ENCODE measurements at places on chromosomes 16 and 17.
A peak's percentile ranks its signal among the peaks of the same experiment; 100 is the strongest.

DNA sequence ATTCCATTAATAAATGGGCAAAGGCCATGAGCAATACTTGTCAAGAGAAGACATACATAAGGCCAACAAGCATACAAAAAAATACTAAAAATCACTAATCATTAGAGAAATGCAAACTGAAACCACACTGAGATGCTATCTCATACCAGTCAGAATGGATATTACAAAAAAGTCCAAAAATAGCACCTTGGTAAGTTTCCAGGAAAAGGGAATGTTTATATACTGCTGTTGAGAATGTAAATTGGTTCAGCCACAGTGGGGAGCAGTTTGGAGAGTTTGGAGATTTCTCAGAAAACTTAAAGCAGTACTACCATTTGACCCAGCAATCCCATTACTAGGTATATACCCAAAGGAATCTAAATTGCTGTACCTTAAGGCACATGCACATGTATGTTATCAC is 467.7 kb downstream of the CDH11 start:
- no peak for DNase-seq

GRCh38 chr17:17495536-17496188 is 533 bp downstream of the RASD1 start:
- peak; percentile 15 for DNase-seq

GRCh38 chr16:75340741-75341491 is 89.5 kb upstream of the BCAR1 start:
- DNase-seq: no peak

DNA sequence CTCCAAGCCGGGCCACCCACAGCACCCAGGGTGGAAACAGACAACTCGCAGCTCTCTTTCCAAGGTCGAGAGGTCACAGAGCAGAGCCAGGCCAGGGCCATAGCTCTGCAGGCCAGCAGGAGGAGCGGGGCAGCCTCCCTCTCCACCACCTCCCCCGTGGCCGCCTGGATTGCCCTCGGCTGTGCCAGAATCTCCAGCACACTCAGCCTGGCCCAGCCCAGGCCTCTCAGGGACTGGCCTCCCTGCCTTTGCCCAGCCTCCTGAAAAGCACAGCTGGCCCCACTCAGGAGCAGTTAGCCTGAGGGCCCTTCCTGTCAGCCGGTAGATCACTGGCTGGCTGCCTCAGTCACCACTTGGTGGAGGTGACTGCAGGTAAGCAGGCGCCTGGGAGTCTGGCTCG is 85.8 kb upstream of the SEC14L1 start:
- no peak for DNase-seq

DNA sequence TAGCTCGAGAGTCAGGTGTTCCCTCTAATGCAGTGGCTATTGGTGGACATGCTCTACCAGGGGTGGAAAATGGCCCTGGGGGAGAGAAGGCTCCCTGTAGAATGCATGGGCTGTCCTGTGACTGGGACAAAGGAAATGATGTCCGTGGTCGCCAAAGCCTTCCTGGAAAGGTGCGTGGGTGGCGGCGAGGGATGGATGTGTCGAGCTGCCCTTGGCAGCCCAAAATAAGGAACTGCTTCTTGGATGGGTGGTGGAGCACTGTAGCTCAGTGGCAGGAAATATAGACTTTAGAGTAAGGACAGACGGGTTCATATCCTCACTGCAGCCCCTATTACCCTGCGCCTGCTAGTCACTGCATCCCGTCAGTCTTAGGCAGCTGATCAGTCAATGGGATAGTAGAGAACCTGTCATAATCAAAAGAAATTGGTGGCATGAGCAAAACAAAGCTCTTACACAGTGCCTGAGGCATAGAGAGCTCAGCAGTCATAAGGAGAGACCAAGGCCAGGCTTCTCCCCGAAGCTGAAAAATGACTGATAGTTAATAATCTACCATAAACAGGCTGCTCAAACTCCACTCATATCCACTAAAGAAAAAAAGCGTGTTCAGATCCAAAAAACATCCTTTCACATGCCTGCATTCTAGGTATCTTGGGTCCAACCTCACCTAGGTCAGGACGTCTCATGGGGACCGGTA is 123.5 kb upstream of the PLCG2 start:
- DNase-seq: no peak

- no peak for DNase-seq
Measured at GRCh38 chr17:50423553-50424159, 2.4 kb upstream of the ACSF2 start.

DNA sequence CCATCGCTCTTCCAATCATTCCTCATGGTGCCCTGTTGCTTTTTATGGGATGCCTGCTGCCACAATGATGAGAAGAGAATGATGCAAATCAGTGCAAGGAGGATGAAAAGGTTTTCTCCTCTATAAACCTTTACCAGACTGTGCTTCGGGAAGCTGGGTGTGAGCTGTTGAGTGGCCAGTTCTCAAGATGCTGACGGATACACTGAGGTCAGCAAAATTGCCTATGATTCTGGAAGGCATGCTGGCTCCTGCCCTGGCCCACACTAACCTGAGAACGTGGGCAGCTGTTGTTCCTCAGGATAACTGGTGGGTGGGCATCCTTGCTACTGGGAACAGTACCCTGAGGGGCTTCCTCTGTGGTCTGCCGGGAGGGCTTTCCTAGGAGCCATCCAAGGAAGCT is 795 bp upstream of the PIRT start:
- no peak for DNase-seq

GRCh38 chr16:12390644-12391043 is 413.0 kb downstream of the CPPED1 start:
- DNase-seq: no peak

DNA sequence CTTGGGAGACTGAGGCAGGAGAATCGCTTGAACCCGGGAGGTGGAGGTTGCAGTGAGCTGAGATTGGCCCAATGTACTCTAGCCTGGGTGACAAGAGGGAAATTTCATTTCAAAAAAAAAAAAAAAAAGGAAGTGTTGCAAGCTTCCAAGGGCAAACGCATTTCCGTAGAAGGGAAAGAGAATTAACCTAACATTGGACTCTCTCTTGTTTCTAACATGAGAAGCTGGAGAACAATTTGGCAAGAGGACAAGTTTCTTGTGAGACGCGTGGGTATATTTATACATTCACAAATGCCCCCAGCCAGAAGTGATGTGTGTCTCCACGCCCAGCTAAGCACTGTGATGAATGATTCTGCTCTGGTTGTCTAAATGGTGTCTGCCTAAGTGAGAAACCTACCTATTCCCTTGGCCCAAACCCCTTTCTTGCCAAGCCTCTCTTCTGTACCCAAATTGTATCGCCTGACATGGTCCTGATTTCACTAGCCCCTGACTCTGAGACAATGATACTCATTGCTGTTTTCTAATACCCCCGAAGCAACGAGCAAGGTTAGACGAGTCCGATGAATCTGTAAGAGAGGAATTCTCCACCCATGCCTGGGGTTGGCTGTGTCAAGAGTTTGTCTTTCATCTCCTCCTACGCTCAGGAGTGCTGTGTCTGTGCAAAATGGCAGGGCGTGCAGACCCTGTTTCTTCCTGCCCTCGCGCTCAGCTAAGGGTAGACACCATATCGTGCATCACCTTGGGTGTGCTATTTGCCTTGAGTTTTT is 14.2 kb upstream of the ST6GALNAC2 start:
- no peak for DNase-seq

- DNase-seq: no peak
Measured at GRCh38 chr17:42017866-42018200, 594 bp upstream of the DNAJC7 start.

- no peak for DNase-seq
Measured at GRCh38 chr16:53864819-53865493, 161.0 kb downstream of the FTO start.

DNA sequence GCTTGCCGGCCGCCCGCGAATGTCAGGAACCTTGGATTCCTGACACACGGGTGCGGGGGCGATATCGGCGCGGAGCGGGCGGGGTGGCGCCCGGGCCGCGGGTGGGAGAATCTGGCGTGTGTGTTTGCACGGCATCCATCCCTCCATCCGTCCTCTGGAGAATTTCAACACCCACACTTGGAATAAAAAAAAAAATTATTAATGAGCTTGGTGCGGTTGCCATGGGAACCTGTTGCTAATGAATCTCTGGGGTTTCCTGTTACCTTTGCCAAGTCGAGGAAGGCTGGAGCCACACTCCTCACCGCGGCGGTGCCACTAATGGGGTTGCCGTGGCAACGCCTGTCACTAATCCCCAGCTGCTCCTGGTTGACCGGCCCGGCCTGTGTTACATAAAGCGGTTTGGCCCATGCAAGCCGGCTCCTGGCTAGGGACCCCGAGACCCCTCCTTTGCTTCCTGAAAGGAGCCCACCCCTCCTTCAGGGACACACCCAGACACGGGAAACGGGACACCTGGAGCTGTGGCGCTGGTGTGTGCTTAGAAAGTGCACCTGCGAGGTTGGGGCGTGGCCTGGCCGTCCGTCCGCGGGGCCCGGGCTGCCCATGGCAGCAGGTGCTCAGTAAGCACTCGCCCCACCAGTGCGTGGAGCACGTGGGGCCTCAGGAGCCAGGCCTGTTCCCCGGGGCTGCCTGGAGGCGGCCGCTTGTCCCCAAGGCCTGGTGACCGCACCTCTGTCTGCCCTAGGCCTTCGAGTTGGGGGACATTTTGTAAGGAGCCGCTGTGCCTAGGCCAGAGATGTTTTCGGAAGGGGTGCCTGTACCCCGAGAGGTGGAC is 14.6 kb downstream of the CACNA1H start:
- DNase-seq: no peak

- no peak for DNase-seq
Measured at GRCh38 chr16:72189865-72190371, 18.0 kb upstream of the PMFBP1 start.

DNA sequence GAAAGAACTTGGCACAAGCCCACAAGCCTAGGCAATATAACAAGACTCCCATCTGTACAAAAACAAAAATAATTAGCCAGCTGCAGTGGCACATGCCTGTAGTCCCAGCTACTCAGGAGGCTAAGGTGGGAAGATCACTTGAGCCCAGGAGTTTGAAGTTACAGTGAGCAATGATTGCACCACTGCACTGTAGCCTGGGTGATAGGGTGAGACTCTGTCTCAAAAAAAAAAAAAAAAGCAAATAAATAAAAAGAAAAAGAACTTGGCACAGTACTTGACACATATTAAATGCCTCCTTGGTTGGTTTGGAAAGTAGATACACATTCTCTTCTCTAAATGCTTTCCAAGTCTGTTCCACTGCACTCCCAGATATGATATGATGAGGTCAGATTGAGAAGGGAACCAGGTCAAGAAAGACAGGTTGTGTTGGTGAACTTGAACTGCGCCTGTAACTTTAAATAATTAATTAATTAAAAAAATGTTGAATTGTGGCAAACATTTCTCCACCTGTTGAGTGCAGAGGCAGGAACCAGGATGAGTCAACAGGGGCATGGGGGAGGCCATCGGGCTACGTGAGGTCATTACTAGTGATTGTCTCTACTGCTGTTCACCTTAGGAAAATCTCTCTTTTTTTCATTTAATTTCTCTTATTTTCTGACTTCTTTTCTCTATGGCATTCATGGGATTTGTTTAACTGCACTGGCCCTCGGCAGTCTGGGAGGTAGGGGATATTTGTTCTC is 25.9 kb upstream of the EFCAB13 start:
- DNase-seq: no peak

DNA sequence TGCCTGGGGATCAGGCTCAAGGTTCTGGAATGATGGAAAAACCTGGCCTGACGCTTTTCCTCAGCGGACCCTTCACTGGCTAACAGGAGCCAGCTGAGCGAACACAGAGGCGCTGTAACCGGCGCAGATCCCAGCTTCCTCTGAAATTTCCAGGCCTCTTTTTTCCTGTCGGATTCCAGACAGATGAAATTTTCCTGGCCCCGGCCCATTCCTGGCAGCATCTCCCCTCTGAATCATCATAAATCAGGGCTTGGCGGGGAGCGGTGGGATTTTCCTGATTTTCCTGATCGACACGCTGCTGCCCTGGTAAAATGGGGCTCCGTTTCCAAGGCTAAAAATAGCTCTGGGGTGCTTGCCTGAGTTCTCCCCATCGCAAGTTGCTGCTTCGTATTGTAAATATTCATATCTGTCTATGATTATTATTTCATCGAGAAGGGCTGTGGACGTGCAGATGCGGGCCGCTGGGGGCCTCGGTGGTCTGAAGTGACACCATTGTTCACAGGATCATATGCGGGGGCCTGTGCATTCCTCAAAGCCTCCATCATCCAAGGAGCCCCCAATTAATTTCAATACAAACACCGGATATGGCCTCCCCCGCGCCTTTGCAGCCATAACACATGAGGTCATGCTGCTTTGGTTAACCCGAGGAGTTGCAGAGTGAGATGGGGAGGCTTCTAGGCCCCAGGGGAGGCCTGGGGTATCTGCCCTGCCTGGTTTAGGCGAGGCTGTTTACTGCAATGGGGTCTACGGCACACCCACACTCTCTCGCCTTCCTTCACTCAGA is 45.8 kb upstream of the ETV4 start:
- no peak for DNase-seq

- DNase-seq: no peak
Measured at GRCh38 chr16:49700251-49701064, 155.5 kb downstream of the ZNF423 start.

- no peak for DNase-seq
Measured at GRCh38 chr17:46044286-46044928, 45.4 kb downstream of the STH start.

DNA sequence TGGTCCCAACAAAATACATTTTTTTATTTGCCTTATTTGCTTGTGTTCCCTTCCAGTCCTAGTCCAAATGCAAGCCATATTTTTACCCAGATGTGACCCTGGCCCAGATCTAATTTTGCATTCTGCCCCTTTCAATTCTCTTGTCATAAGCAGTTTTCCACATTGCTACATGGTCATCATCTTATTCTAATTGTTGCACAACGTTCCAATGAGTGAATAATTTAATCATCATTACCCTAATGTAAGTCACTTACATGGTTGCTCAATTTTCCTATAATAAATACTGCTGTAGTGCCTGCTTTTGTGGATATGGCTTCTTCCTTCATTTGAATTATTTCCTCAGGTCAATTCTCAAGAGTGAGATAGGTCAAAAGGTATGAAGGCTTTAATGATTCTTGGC is 12.8 kb downstream of the RSAD1 start:
- no peak for DNase-seq

GRCh38 chr16:29743827-29744531 is 1.8 kb downstream of the C16orf54 start:
- DNase-seq: peak; percentile 24

GRCh38 chr16:47713225-47713595 is 252.1 kb downstream of the PHKB start:
- DNase-seq: no peak

DNA sequence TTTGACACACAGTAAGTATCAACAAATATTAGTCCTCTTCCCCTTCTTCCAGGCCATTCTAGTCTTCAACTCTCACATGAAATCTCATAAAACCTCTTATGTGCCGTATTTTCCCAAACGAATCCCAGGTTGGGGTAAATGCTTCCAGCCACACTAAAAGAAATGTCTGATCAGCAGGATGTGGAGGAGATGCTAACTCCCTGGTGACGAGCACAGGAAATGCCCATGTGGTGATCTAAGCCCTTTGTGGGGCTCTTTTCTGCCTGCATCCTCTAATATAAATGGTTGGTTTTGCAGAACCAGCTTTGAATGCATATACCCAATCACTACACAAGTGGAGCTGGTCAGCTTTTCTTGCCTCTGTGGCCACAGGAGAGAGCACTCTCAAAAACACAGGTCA is 498.2 kb upstream of the ERCC4 start:
- no peak for DNase-seq

All from activated CD8-positive, alpha-beta memory T cell treated with anti-CD3 and anti-CD28 coated beads for 1 hour (primary cell).